ENCODE measurements at places on chromosomes 7 and 10. TPM values are rescaled to one million over a fixed set of nuclear protein-coding genes. Genes with fewer than 3 reads are reported as not detected.

GRCh38 chr10:27635699-27636270 lies 109.8 kb downstream of the MKX start:
- no peak for DNase-seq

- no peak for DNase-seq
Measured at GRCh38 chr7:99219985-99220384, 12.1 kb upstream of the KPNA7 start.

DNA sequence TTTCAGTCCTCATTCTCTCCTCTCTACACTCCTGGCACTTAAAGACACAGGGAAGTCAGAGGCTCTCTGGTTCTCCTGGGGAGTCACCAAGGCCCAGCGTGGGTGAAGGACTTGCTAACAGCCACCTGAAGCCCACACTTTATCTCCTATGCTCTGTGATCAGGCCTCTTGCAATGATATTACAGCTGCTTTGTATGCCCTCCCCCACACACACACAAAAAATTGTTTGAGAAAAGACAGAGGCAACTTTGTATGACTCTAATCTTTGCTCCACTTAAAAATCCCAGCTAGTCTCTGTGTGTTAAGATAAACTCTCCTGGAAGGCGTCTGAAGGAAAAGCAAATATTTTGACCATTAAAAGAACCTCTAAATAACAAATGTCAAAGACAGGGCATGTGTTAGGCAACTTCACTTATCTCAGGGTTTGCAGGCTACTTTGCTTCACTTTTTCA lies 507.2 kb downstream of the TNS3 start:
- no peak for DNase-seq

DNA sequence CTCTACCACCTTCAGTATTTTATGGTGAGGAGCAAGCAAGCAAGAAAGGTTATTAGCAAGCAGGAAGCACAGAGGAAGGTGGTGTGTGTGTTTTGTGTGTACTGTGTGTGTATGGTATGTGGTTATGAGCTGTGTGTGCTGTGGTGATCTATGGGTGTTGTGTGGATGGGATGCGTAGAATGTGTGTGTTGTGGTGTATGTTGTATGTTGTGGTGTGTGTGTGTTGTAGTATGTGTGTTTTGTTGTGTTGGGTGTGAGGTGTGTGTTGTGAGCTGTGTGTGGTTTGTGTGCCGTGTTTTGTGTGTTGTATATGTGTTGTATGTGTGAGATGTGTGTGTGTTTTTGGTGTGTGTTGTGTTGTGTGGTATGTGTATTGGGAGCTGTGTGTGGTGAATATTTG lies 16.8 kb upstream of the IGFBP3 start:
- no peak for DNase-seq

Gene VTI1A
- total RNA-seq = 20.6 TPM

Gene HSPA14
- 23.6 TPM for total RNA-seq

DNA sequence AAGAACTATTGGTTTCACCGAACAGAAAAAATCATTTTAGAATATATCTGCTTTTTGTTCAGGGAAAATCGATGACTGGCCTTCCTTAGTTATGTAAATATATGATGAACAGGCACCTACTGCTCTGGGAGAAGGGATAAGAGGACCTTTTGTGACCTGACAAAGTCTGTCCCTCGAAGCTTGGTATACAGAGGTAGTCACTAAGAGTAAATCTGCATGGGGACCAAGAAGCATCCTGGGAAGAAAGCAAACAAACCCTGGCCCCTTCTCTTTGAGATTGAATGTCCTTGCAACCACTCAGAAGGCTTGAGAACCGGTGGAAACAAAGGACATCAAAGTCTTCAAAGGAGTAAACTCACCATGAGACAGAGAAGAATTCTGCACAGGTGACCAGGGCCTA lies 52.3 kb downstream of the SKIDA1 start:
- DNase-seq = no peak

Data from foreskin keratinocyte (primary cell).